ENCODE measurements at places on chromosomes 5 and 9.

GRCh38 chr5:43315263-43315662, 2.1 kb upstream of the HMGCS1 start:
- DNase-seq = no peak

- no peak for DNase-seq
These were observed 1.5 kb upstream of the GABBR2 start for GRCh38 chr9:98709968-98710965.

DNA sequence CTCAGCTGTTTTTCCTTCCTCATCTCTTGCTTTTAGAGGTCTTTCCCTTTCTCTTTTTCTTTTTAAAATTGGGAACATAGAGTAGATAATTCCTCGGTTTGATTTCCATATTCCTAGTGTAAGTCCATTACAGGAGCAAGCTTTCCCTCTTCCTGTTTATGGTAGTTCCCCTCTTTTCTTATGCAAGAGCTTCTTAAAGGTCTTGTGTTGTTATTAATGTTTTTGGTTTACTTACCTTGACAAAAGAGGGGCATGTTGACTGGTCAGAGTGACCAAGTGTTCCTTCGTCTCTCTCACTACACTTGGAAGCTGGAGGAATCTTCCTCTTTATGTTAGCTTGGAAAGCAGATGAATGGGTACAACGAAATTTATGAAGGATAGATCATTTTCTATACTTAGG, 8.3 kb downstream of the ATG10 start:
- DNase-seq = no peak

- DNase-seq = no peak
These were observed 56.9 kb upstream of the IL7R start for GRCh38 chr5:35799753-35800152.

DNA sequence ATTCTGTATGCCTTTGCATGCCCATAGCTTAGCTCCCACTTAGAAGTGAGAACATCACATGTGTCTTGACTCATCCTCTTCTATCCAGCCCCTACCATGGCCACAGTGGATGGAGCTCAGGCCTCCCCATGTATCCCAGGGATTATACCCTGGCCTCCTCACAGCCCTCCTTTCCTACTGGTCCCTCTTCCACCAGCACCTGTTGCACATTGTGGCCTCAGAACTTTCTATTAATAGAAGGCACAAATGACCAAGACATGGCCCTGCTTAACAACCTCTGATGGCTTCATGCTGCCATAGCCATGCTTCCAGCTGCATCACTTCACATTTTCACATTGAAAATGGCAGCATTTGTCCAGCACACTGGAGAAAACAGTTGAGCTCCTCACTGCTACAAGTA, 315.4 kb downstream of the CDK5RAP2 start:
- no peak for DNase-seq

DNA sequence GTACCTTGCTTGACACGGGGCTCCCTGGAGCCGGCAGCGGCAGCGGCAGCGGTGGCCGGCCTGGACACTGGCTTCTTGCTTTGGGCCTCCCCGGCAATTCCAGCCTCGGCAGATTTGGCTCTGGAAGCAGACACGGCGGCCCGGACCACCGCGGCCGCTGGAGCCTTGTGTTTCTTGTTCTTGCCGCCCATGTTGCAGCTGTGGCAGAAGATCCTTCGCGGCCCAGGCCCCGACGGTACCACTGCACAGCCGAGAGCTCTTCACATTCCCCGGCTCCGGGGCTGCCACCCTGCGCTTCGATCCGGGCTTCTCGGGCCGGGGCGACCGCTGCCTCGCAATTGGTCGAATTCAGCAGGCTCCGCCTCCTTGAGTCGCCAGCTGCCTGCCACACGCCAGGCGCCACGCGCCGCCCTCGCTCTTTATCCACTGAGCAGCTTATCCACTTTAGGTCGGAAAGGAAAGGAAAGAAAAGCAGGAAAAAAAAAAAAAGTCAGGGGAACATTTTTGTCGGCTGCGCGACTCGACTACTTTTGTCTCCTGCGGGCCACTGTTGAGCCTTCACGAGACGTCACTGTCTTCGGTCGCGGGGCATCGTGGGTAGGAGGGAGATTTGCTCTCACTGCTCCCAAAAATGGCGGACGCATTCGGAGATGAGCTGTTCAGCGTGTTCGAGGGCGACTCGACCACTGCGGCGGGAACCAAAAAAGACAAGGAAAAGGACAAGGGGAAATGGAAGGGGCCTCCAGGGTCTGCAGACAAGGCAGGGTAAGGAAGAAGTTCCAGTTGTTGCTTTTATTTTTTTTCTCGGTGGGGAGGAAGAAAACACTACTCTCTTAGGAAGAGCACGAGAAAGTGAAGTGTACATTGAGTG, at the start of the genes DHX29 and MTREX:
Gene DHX29, minus strand, starts transcription at position 312 of the 871 bp plus-strand sequence. Its CDS starts 121 bp downstream, at position 191.
Gene MTREX, plus strand, starts transcription at position 607 of the 871 bp plus-strand sequence. Its CDS starts 25 bp downstream, at position 632.
- peak; percentile 80 for DNase-seq

- no peak for DNase-seq
These were observed 111.8 kb upstream of the APC start for GRCh38 chr5:112625689-112626438.

DNA sequence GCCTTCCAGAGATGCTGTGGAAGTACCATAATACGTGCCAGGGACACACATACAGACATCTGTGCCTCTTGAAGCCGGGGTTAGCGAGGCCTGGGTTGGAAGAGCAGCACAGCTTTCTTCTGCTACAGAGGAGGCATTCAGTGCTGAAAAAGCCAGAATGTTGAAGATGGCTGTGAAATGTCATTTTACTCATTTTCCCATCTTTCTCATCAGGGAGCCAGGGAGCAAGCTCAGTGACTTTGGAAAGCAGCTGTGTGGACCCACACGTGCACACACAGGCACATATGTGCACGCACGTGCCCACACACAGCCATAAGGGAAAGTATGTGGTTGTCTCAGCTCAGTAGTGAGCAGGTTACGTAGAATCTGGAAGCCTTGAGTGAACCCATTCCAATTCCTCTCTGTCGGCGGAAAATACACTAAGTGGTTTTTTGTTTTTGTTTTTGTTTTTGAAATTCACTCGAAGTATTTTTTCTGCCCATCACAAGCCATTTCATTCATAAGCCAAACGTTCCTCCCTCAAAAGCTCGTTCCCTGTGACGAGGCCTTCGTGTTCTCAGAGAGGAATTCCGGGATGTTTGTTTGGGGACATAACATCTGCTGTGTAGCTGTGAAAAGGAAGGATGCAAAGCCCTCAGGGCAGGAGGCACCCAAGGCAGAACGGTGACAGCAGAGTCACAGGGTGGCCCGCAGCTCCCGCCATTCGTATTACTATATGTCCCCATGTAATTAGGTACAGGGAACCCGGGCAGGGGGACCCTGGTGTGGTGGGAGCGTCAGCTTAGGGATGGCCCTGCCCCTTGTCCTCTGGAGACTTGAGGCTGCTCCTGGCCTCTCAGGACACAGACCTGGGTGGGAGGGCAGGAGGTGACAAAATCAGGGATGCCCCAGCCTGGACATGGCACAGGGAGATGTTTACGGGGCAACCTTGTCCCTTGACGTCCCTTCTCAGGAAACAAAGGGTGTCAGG, 29.0 kb upstream of the ANKRD33B start:
- no peak for DNase-seq

DNA sequence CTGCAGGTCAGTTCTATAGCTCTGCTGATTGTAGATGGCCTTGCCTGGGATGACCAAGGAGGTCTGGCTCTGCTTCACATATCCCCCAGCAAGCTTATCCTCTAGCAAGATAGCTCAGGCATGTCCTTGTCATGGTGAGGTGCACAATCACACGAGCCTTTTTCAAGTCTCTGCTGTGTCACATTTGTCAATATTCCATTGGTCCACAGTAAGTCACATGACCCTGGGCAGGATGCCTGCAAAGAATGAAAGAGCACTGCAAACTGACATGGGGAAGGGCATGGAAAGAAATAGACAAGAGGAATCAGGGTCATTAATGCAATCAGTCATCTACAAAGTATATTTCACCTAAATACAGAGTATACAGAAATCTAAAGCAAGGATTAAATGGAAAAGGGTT, 142.0 kb downstream of the RORB start:
- no peak for DNase-seq

DNA sequence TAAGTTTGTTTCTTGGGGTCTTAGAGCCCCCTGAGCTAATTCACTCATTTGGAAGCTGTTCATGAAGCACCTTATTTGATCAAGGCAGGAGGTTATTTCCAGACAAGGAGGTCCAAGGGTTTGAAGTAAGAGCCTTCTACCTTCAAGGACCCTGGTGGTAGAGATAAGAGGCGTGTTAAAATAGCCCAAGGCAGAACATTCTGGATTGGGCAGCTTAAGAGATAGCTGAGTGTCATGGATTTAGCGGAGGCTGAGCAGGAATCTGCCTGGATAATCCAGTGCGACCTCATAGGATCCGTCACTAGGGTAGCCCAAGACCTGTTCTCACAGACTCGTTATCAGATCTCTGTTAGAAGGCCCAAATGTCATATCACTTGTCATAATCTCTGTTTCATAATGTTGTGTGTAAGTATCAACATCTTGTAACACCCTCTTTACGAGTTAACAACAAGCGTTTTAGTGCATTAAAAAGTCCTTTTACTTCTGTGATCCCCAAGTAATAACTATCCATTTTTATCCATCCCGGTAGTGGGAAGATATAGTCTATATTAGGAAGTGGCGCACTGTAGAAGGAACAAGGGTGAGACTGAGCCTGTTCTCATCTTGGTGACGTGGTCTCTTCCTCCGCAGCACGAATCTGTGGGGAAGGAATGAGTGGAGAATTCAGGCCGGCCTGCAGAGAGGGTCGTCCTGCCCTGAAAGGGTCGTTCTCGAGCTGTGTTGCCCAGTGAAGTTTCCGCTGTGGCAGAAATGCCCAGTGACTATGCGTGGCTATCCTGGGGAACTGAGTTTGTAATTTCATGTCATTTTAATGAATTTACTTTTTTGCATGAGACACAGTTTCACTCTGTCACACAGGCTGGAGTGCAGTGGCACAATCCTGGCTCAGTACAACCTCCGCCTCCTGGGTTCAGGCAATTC, 28.8 kb downstream of the SLC25A25 start:
- DNase-seq = no peak

DNA sequence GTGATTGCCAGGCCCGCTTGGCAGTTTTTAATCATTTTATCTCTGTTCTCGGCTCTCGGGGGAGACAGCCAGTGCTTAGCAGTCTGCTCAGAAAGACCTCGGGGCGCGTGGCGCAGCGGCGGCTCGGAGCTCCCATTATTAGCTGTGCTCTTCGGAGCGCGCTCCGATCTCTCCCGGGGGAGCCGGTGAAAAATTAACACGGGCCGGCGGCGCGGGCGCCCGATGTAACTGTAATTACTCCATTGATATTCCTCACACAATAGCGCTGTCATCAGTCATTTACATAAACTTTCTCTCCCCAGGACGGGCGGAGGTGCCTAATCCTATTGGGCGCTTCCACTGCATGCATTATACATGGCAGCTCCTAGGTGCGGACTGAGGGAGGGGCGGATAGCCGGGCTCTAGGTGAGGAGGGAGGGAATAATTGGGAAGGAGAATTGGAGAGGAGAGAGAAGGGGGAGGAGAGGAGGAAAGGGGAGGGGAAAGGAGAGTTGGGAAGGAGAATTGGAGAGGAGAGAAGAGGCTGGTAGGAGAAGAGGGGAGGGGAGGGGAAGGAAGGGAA, 24.9 kb downstream of the LMX1B start:
- no peak for DNase-seq

DNA sequence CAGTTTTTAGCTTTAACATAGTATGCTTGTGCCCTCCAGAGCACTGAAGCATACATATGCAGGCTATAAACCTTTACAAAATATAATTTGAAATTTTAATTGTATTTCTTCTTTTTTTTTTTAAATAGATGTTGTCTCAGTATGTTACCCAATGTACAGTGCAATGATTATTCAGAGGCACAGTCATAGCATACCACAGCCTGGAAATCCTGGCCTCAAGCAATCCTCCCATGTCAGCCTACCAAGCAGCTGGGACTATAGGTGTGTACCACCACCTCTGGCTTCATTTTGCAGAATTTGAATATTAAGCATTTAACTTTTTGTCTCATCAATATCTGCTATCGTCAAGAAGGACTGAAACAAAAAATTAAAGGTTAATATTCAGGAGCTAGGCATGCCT, 16.9 kb upstream of the ZNF782 start:
- no peak for DNase-seq

- no peak for DNase-seq
These were observed 104.8 kb downstream of the ISOC1 start for GRCh38 chr5:129199308-129199707.

- DNase-seq = no peak
These were observed 109.5 kb downstream of the C9orf50 start for GRCh38 chr9:129511285-129511900.

- peak; percentile 61 for DNase-seq
These were observed at the start of gene LIFR for GRCh38 chr5:38556599-38557307. Gene LIFR (minus strand): TSS chr5:38556646. CDS start chr5:38530647, 25,999 bp downstream.

GRCh38 chr5:98635656-98636055, 137.8 kb upstream of the RGMB start:
- no peak for DNase-seq

- no peak for DNase-seq
These were observed 182.2 kb downstream of the MAPKAP1 start for GRCh38 chr9:125524583-125525355.

DNA sequence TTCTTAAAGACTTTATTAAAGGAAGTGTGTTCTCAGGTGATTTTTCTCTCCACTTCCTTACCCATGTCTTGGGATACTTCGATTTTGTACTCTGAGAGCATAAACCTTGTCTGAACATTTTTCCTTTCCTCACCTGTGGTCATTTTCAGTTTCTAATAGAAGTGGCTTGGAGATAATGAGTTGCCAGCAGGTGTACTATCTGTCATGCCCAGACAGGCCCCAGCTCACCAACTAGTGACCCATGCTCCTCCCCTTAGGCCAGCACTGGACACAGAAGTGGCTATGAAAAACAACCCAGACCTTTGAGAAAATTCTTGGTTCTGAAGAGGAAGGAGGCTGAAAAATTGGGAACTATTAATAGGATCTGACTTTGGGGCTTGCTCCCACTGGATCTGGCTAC, 49.2 kb upstream of the SMIM32 start:
- DNase-seq = no peak

DNA sequence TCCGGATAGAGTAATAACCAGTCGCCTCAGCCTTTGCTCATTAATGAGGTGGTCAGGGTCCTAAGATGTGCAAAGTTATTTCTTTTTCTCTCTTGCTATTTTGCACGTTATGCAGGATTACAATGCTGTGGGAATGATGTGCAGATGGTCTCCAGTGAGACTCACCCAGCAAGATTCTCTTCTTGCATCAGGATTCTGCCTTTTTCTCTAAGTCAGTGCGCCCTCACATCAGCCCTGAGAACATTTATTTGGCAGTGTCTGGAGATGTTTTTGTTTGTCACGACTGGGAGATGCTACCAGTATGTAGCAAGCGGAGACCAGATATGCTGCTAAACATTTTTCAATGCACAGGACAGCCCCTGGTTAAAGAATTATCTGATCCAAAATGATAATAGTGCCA, 280.3 kb upstream of the WWC1 start:
- DNase-seq = no peak

- DNase-seq = no peak
These were observed 959.1 kb upstream of the WWC1 start for GRCh38 chr5:167332309-167332708.

Measured in tibial nerve (tissue), 4 donors.